ENCODE measurements at places on chromosomes 6 and 20.

DNA sequence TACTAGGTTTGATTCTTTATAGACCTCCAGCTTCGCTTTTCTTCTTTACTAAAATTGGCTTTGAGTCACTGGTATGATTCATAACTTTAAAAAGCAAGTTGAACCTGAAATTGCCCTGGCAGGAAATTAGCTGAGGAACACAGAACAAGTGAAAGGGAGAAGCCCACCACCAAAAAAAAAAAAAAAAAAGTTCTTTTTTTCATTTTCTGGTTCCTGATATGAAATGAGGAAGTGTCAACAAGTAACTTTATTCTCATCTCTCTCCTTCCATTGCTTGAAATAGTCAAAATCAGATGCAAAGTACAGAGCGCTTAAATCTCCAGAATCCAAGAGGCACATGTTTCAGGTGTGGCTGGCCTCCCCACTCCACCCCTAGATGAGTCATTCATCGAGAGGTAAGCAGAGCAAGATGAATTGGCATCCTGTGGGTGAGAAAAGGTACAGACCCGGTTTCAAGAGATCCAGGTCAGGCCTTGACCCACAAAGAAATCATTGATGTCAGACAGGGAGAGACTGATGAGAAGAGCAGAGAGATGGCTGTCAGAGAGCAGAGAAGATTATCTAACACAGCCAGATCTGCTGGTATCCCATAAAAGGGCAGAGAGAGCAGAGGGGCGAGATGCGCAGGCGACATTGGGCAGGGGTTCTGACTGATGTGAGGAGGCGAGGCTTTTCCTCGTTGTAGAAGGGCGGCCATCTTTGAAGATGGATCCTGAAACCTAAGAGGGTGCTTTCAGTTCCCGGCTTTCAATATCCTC, 54.8 kb upstream of the MBOAT1 start:
- peak; percentile 29 for DNase-seq

DNA sequence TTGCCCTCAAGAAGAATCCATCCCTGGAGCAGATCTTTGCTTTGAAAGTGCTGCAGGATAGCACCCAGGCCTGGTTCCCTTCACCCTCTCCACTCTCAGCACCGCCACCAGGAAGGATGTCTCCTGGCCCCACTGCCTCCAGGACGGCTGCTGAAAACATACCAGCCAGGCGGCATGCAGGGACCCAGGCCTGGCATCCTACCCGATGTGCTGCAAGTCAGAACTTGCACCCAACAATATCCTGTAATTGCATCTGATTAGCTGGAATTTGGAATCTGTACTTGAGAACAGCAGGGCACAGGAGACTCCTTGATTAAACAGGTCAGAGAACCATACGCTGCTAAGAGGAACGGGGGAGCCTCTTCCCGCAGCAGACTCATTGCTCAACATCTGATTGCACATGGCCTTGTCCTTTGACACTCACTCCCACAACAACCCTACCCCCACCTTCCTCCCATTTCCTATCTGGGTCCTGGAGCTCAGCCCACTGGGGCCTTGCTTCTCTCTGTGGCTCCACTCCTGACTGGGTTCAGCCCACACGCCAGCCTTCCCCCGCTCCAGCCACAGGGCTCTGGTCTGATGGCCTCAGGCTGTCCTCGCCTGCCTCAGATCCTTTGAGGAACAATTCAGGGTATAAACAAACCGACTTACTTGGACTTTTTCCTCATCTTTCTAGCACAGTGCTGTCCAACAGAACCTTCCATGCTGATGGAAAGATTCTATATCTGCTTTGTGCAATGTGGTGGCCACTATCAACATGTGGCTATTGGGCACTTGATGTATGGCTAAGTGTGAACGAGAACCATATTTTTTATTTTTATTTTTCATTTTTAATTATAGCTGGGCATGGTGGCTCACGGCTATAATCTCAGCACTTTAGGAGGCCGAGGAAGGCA, 78.0 kb downstream of the FGD2 start:
- peak; percentile 52 for DNase-seq

- no peak for DNase-seq
Observed at GRCh38 chr6:40485300-40485699, 101.9 kb downstream of the LRFN2 start.

GRCh38 chr6:25147223-25147622, 132.0 kb upstream of the CARMIL1 start:
- DNase-seq: no peak

- DNase-seq: no peak
Observed at GRCh38 chr20:5197847-5198650, 71.2 kb downstream of the CDS2 start.

- DNase-seq: no peak
Observed at GRCh38 chr20:44279228-44279627, 31.8 kb downstream of the FITM2 start.

GRCh38 chr20:56540415-56540814, 7.4 kb downstream of the FAM209B start:
- no peak for DNase-seq

DNA sequence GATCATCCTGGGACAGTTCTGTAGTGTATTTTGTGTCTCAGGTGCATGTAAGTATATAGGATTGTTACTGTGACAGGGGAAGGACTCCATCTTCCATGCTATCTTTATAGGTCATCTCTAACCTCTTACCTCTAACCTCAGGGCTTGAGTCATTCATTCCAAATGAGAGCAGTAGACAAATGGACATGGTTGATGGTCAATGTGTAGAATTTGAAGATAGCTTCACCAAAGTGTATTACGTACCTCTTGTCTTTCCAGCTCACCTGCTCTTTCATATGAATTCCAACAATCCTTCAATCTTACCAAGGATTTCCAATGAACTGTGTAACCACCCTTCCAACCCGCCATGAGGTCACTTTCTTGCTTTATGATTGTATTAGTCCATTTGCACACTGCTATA, 8.7 kb upstream of the ADGRG6 start:
- DNase-seq: no peak

DNA sequence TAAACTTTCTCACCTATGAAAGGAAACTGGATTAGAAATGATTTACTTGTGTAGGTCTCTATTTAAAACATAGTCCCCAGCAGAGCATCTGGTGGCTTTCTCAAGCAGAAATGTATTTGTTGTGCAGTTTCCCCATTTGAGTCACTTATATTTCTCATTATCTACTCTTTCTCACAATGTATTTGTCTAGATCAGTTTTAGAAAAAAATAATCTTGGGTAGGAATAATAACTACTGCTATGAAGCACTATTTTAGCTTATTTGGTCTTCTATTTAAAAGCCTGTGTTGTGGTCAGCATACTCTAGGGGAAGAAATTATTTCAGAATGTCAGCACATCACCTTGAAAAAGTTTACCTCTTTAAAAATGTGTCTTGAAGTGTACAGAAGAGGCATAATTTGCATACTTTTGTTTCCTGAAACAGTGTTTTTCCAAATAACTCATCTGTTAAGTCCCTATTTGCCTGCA, 60.9 kb upstream of the PRL start:
- DNase-seq: no peak

DNA sequence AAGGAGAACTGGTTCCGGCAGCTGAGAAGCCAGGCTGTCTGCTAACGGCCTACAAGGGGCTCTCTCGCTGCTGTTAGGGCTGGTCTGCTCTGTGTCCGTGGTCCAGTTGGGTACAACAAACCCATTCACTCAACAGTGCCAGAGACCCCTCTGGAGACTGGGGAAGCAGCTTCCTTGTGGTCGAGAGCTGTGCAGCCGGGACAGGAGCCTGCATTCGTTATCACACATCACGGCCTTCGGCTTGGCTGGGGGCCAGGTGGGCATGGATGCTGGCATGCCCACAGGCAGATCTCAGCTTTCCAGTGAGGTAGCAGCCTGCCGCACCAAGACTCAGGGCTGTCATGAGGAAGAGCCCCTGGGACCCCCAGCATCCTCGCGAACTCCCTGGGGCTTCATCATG, 124.7 kb downstream of the PREX1 start:
- DNase-seq: no peak

DNA sequence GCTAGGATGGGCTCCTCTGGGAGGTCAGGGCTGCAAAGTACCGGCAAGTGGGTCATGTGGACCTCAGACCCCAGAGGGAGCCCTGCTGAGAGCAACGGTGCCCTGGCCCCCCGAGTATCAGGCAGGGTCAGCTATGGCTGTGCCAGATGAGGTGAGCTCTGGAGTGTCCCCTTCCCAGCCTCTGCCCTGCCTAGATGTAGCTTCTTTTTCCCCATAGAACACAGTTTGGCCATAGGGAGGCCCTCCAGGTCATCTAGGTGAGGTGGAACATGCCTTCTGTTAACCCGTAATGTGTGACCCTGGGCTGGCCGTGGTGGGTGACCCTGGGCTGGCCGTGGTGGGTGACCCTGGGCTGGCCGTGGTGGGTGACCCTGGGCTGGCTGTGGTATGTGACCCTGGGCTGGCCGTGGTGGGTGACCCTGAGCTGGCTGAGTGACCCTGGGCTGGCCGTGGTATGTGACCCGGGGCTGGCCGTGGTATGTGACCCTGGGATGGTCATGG, 21.2 kb upstream of the PCMTD2 start:
- no peak for DNase-seq

DNA sequence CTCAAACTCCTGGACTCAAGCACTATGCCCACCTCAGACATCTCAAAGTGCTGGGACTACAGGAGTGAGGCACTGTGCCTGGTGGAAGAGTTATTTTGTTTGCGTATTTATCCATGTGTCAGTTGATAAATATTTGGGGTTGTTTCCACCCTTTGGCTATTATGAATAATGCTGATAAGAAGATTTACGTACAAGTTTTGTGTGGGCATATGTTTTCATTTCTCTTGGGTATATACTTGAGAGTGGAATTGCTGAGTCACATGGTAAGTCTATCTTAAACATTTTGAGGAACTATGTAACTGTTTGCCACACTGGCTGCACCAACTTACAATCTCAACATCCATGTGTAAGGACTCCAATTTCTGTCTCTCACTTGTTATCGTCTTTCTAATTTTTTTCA, 200.3 kb downstream of the RNGTT start:
- DNase-seq: peak; percentile 1

DNA sequence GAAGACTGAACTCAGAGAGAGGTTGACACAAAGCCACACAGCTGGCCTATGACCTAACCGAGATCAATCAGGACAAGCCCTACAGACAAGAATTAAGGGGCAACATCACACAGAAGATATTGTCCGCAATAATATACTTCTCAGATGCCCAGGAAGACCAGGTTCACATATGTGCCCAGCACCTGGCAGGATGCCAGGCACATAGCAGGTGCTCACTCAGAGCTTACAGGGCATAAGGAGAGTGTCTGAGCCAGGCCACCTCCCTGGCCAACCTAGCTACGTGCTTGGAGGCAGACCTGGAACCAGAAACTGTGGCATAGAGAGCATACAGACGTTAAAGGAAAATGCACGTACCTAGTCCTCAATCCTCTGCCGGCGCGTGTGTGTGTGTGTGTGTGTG, 87.0 kb upstream of the LRFN2 start:
- DNase-seq: no peak

DNA sequence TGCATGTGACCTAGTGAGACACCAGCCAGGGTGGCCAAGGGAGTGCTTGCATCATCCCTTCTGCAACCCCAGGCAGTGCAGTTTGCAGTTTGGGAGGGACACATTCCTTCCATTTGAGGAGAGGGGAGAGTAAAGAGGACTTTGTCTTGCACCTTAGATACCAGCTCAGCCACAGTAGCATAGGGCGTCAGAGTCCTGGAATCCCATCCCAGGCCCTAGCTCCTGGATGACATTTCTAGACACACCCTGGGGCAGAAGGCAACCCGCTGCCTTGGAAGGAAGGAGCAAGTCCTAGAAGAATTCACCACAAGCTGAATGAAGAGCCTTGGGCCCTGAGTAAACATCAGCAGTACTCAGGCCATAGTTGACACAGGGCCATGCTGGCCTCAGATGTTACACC, 680.4 kb upstream of the IMPG1 start:
- no peak for DNase-seq
